ENCODE measurements at places on chromosomes 5 and 9. TPM values are rescaled to one million over a fixed set of nuclear protein-coding genes. Genes with fewer than 3 reads are reported as not detected.
A peak's percentile ranks its signal among the peaks of the same experiment; 100 is the strongest.

Gene KIAA0825
- polyA plus RNA-seq, result 6.7 TPM

DNA sequence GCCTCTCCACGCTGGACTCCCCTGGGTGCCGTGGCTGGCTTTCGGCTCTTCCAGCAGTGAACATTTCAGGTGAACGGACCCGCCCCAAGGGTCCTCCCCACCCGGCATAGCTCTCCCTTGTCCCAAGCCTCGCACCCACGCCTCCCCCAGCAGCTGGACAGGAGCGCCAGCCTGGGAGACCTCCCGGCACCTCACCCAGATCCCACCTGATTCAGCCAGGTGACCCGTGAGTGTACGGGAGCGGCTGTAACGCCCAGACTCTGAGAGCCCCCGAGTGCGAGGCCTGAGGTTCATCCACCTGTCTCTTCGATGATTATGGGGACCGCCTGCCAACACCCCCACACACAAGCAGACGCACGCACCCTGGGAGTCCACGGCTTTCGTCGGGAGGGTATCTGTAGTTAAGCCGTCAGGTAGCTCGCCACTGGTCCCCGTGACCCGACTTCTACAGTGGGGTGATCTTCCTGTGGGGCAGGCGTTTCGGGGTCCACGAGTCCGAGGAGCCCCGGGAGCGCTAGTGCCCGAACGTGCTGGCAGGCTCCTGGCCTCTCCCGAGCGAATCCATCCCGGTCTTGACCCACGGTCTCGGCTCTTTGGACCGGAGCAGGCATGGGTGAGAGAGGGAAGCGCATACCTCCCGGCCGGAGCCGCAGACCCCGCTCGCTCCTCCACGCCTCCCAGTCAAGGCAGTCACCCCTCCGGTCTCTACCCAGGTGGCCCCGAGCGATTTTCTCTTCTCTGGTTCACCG, 14.9 kb downstream of the TRIM7 start:
- peak overlapping the region; percentile 94 for H3K27ac ChIP-seq
- H3K36me3 ChIP-seq, result no peaks in the 10 kb centered on the region
- no peaks in the 10 kb centered on the region for H3K27me3 ChIP-seq
- peaks cover 38% of the 10 kb centered on the region for H3K4me1 ChIP-seq

Gene KCTD16
- polyA plus RNA-seq, result 0.49 TPM

- H3K27ac ChIP-seq, result no peak overlapping the region
- DNase-seq, result no peak
- H3K36me3 ChIP-seq, result no peaks in the 10 kb centered on the region
- no peaks in the 10 kb centered on the region for H3K4me1 ChIP-seq
These were observed 16.1 kb downstream of the AMBP start for GRCh38 chr9:114061830-114062474.

- DNase-seq, result no peak
- no peaks in the 10 kb centered on the region for H3K27me3 ChIP-seq
- no peak within 1 kb of the TSS for H3K4me3 ChIP-seq
- H3K36me3 ChIP-seq, result no peaks in the 10 kb centered on the region
- H3K4me1 ChIP-seq, result no peaks in the 10 kb centered on the region
These were observed at the start of gene INSL4 for GRCh38 chr9:5231212-5231611. INSL4 (plus strand) TSS chr9:5231419; CDS start chr9:5231524, 105 bp downstream.

- H3K27ac ChIP-seq, result no peak overlapping the region
- no peak overlapping the region for H3K4me3 ChIP-seq
- H3K4me1 ChIP-seq, result no peaks in the 10 kb centered on the region
- no peak for DNase-seq
- H3K36me3 ChIP-seq, result no peaks in the 10 kb centered on the region
These were observed 15.1 kb downstream of the DMAC1 start for GRCh38 chr9:7784472-7784871.

DNA sequence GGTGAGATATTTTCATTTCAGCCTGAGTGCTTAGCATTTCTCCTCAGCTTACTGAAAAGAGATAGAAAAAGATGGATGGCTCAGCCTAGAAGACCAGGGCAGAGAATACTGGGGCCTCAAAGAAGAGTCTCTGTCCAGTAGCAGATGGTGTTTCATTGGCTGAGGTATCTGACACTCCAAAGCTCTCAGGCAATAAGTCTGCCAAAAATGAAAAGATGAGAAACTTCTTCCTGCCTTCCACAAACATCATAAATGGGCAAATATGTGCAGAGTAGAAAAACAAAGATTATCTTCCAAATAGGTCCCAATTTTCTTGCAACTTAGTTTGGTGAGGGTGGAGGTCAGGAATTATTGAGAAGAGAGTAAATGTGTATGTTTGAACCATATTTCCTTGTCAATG, 87.4 kb upstream of the ICE1 start:
- H3K36me3 ChIP-seq, result no peaks in the 10 kb centered on the region
- no peak overlapping the region for H3K27ac ChIP-seq
- no peak overlapping the region for H3K4me3 ChIP-seq
- H3K4me1 ChIP-seq, result peaks cover 7% of the 10 kb centered on the region
- no peaks in the 10 kb centered on the region for H3K27me3 ChIP-seq
- DNase-seq, result no peak

Gene PDE6A
- polyA plus RNA-seq, result 0.19 TPM

- no peaks in the 10 kb centered on the region for H3K4me1 ChIP-seq
- H3K27me3 ChIP-seq, result no peaks in the 10 kb centered on the region
- no peak overlapping the region for H3K4me3 ChIP-seq
These were observed 214.7 kb downstream of the IRX2 start for GRCh38 chr5:2536632-2537377.

GRCh38 chr5:172091956-172092732, 85.7 kb upstream of the FBXW11 start:
- no peaks in the 10 kb centered on the region for H3K4me1 ChIP-seq
- no peak overlapping the region for H3K4me3 ChIP-seq
- H3K36me3 ChIP-seq, result peaks cover 92% of the 10 kb centered on the region
- no peak overlapping the region for H3K27ac ChIP-seq
